Dermis microvascular lymphatic vessel endothelial cell (primary cell): ENCODE measurements at places on chromosomes 2 and 18. TPM values are rescaled to one million over a fixed set of nuclear protein-coding genes. Genes with fewer than 3 reads are reported as not detected.

The SDC1 gene
- 2.6 and 16.3 TPM in 2 replicates for total RNA-seq

The CEBPZ gene
- total RNA-seq: 28.8 and 31.5 TPM in 2 replicates

The MAL gene
- total RNA-seq: not detected in 2 replicates

The ANKRD62 gene
- not detected in 2 replicates for total RNA-seq

The TWIST2 gene
- total RNA-seq: 0.38 TPM in 1 of 2 replicates, not detected in the other

The ABCG5 gene
- not detected in 2 replicates for total RNA-seq

The AQP12B gene
- total RNA-seq: not detected in 2 replicates

The TTC21B gene
- total RNA-seq: 20.9 and 25.3 TPM in 2 replicates

The MOGAT1 gene
- not detected in 2 replicates for total RNA-seq
